ENCODE measurements at places on chromosomes 1 and 21.

DNA sequence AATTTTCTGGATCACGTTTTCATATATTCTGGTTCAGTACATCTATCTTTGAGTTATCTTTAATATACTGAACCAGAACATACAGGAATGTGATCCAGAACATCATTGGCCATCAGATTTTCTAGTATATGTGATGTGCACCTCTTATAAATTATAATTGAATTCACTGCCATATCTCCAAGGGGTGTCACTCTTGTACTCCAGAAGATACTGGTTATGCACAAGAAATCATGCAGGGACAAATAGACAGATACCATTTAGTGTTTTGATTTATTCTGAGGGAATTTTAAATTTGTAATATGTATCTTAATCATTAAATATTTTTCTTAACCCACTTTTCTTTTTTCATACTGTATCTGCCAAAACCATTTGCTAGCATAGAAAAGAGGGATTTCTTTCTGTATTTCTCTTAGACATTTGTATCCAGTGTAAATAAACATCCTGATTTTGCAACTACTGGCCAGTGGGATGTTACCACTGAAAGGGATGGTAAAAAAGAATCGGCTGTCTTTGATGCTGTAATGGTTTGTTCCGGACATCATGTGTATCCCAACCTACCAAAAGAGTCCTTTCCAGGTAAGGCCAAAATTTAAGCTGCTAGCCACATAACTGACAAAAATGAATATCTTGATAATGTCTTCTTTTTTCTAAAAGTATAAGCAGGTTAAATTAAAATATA lies 16.7 kb downstream of the FMO3 start:
- no peak for DNase-seq

DNA sequence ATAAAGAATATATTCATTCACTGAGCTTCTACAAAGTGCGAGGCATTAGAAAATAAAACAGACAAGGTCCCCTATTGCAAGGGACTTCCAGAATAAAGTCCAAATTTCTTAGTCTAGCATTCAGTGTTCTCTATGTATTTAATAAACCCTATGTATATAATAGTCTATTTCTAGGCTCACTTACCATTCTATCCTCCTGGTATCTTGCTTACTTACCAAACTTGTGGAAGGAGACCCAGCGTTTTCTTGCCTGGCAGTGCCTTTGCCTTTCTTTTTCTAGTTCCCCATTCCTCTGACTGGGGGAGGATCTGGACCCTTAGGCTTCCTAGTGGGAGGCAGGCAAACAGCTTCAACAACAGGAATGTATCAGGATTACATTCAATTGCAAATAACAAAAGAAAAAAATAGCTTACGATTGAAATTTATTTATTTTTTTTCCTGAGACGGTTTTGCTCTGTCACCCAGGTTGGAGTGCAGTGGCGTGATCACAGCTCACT lies 690 bp upstream of the RNF19B start:
- no peak for DNase-seq

DNA sequence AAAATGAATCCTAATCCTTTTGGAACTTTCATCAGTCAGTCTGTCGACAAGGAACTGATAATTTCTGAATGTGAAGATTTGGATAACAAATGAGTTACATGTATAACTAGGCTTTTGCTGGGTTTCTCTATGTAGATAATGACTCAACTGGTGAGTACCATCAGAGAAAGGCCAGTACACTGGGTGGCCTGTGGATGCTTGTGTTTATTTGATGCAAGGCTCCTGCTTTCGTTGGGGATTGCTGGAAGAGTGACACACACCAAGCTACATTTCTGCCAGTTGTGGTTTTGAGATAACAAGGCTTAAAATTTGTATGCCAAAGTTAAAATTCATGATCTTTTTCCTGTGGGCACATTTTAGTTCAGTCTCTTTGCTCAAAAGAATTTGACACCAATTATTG lies 115.7 kb upstream of the UBE2U start:
- DNase-seq, result no peak

- DNase-seq, result no peak
These were observed 42.7 kb downstream of the BCAR3 start for GRCh38 chr1:93638981-93639380.

DNA sequence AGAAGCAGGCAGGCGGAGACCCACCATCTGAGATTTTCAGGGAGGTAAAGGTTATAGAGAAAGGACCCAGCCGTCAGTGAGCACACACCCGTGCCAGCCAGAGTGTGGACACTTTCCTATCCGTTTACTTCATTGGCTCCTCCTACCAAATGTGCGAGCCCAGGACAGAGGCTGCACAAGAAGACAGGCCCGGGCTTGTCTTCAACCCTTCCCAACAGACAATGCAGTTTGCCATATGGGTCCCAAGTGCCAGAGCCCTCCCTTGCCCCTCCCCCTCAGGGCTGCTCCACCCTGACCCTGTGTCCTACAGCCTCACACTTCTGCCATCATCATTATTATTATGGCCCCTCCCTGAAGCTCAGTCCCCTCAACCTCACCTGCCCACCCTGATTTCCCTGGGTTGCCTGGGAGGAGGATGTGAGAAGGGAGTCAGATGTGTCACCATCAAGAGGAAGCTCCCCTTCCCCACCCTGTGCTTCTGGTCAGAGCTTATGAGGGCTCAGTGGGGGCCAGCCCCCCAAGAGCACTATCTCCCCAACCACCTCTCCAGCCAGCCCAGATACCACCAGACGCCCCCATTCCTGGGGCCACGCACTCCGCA lies 9.4 kb downstream of the LAPTM5 start:
- no peak for DNase-seq

DNA sequence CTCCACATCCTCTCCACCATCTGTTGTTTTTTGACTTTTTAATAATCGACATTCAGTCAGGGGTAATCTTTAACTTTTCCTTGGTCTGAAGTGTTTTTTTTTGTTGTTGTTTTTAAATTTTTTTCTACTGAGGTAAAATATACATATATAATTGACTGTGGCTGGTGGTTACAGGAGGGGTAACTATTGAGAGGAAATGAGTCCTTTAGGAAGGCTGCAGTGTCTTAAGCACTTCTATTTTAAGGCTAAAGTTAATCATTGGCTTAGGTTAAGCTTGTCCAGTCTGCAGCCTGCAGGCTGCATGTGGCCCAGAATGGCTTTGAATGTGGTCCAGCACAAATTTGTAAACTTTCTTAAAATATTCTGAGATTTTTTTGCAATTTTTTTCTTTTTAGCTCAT lies 172.5 kb downstream of the CTH start:
- no peak for DNase-seq

GRCh38 chr1:150778409-150778808 lies 12.8 kb upstream of the CTSS start:
- DNase-seq, result no peak

GRCh38 chr1:246117066-246117791 lies 389.9 kb downstream of the SMYD3 start:
- DNase-seq, result peak; percentile 8

DNA sequence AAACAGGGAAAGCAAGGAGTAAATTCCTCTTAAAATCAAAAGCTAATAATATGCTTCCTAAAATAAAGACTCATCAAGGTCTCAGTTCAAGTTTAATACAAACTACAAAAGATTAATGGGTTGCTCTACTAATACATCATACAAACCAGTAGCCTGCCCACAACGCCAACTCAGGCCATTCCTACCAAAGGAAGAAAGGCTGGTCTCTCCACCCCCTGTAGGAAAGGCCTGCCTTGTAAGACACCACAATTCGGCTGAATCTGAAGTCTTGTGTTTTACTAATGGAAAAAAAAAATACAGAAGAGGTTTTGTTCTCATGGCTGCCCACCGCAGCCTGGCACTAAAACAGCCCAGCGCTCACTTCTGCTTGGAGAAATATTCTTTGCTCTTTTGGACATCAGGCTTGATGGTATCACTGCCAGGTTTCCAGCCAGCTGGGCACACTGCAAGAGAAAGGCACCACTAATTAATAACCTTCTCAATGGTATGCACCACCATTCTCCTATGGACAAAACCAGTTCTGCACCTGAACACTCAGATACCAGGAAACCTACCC lies 10.6 kb downstream of the PRDX1 start:
- no peak for DNase-seq

DNA sequence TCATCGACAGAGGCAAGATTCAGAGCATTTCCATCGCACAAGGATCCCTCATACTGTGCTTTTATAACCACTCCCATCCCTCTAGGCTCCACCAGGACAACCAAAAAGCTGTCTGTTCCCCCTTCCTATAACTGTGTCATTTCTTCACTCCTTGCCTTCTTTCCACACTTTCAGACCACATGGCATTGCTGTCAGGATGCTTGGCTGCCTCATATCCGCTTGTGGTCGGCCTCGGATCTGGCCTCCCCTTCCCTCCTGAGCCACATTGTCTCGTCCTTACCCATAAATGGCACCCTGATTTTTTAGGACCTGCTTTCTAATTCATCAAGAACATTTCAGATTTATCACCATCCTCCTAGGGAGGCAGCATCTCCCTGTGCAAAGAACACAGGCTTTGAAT lies 80.5 kb downstream of the HIVEP3 start:
- DNase-seq, result no peak

DNA sequence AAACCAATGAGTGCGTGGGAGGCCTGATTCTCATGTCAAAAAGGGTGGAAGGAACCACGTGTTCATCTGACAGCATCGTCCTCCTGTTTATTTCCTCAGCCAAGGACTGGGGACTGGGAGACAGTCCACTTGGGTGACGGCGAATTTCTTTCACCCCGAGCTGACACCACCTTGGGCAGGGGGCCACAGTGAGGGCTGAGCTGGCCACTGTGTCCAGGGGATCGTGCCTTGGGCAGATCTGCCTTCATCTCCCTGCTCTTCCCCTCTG lies 122.1 kb downstream of the SIM2 start:
- DNase-seq, result no peak

DNA sequence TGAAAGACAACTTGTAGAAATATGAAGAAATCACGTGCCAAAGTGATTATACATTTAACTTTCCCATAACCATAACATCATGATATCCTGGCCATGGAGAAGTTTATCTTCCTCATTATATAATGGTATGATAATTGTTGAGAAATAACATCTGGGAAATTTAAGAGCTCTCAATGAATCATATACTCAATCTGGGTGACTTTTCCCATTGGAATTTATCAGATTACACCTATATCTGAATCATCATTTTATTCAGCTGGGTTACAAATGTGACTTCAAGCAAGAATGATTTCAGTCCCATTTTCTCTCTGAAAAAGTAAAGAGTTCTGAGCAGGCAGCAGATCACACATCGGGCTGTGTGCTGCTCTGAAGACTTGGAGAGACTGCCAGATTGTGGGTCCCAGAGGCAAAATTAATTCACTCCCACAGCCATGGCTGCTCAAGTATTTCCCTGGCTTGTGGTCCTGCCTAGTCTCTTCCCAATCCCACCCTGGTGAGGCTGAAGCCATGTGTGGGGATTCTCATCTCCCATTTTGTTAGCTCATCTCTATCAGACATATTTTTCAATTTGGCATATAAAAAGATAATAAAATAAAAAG lies 278.0 kb downstream of the MRPL39 start:
- no peak for DNase-seq

- no peak for DNase-seq
These were observed 6.7 kb upstream of the PADI6 start for GRCh38 chr1:17365293-17365692.

DNA sequence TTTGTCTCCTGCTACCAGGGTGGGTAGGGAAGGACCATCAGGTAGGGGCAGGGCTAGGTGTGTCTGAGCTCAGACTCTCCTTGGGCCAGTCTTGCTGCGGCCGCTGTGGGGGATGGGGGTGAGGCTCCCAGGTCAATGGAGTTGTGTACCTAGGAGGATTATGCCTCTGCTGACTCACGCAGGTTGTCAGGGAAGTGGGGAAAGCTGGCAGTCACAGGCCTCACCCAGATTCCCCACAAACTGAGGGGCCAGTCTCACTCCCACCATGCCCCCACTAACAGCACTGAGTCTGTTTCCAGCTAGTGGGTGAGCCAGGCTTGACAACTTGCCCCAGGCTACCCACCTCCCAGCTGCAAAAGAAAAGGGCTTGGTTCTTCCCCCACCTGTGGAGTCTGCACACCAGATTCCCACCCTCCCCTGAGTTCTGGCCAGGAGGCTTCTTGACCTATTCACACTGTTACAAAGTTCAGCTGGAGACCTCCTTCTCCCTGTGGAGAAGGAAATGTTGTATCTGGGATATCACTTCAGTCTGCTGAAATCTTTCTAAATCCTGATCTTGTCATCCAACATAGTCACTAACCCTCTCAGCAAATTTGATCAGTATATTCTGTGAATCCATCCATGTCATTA lies 69.2 kb upstream of the GJA8 start:
- DNase-seq, result no peak

DNA sequence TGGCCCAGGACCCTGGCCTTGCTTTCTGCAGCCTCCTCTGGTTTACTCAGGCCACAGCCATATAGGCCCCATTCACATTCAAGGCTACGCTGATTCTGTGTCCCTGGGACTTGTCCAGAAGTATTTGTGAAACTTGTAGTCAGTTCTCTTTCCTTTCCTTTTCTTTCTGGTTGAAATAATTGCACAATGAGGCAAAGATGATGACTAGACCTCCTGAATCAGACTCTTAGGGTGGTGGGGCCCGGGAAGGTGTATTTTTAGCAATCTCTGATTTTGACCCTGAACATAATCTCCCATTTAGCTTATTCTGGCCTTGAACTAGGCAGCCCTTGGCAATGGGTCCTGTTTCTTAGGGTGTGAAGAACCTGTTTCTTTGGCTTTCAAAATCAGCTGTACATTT lies 39.9 kb downstream of the STUM start:
- DNase-seq, result no peak

GRCh38 chr1:193419295-193419694 lies 232.9 kb upstream of the B3GALT2 start:
- DNase-seq, result no peak

- no peak for DNase-seq
These were observed 2.7 kb downstream of the RNASEL start for GRCh38 chr1:182586380-182586779.

DNA sequence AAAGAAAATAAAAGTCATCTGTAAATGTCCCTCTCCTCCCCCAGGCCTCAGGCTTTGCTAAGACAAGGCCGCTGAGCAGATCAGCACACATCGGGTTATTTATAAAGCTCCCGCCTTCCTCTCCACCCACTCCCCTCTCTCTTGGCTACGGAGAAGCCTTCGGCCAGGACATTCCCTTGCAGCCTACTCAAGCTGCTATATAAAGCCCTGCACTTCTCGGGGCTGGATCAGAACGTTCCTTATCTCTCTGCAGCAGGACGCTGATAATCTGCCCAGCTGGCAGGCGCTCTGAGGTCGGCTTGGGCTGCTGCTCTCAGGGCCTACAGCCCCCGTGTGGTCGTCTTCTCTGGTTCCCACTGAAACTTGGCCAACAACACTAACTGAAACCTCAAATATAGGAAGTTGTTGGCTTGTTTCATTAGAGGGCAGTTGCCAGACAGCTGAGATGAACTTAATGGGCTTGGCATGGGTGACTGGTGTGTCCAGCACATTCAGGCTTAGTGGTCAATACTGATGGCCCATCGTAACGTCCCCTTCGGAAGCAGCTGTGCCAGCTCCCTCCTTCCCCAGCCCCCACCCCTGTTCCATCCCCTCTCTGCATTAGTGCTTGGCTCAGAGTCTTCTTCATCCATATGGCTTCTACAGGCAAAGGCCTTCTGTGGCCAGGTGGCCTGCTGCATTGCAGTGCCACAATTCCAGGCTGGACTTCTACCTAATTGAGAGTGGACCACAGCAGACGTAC lies 64.6 kb downstream of the IER5 start:
- no peak for DNase-seq

Data from stimulated activated CD4-positive, alpha-beta T cell treated with anti-CD3 and anti-CD28 coated beads, Interleukin-2, amount 100 ng/mL, for 48 hours (primary cell).